ENCODE measurements at places on chromosomes 7 and 10. TPM values are rescaled to one million over a fixed set of nuclear protein-coding genes. Genes with fewer than 3 reads are reported as not detected.

The OGDHL gene
- total RNA-seq = 3.0 TPM

The TIMM23B gene
- 8.4 TPM for total RNA-seq

The CPA4 gene
- 723 TPM for total RNA-seq

DNA sequence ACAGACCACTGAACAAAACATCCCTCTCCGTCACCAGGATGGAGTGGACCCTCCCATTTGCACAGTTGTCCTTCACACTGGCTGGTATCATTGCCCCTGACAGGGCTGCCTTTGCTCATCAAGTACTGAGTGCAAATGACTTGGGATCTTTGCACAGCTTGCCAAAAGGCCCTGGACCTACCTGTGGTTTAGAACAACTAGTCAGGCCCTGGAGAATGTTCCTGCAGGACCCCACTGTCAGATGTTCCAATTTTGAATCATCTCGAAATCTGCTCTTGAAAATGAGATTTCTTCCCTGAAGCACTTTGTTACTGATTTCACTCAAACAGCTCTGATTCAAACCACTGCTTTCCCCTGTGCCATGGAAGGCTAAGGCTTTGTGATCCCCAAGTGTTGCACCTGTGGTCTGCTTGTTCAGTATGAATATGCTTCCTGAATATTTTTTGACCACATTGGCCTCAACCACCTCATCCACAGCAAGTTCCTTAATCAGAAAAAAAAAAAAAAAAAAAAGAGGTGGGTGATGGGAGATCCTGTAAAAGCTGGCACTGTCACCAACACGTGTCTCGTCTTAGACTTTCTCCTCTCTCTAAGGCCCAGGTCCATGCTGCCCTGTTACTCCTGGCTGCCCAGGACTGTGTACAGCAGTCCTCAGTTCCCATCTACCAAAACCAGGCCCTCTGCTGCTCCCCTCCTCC is 2.7 kb upstream of the AOAH start:
- peak; percentile 12 for DNase-seq

GRCh38 chr7:29563590-29564495 is at the start of gene PRR15:
TSS of gene PRR15 (plus strand) at chr7:29563835. CDS start at chr7:29566330, 2,495 bp downstream.
- peak; percentile 43 for DNase-seq

DNA sequence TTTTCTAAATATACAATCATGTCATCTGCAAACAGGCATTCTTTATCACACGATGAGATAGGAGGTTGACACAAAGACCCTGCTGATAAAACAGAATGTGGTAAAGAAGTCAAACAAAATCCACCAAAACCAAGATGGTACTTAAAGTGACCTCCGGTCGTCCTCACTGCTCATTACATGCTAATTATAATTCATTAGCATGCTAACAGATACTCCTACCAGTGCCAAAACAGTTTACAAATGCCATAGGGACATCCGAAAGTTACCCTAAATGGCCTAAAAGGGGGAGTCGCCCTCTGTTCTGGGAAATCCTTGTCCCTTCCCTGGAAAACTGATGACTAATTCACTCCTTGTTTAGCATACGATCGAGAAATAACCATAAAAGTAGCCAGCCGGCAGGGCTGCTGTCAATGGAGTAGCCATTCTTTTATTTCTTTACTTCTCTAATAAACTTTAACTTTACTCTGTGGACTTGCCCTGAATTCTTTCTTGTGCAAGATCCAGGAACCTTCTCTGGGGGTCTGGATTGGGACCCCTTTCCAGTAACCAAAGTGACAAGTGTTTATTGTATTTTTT is 126.6 kb downstream of the CCDC71L start:
- DNase-seq = peak; percentile 58

DNA sequence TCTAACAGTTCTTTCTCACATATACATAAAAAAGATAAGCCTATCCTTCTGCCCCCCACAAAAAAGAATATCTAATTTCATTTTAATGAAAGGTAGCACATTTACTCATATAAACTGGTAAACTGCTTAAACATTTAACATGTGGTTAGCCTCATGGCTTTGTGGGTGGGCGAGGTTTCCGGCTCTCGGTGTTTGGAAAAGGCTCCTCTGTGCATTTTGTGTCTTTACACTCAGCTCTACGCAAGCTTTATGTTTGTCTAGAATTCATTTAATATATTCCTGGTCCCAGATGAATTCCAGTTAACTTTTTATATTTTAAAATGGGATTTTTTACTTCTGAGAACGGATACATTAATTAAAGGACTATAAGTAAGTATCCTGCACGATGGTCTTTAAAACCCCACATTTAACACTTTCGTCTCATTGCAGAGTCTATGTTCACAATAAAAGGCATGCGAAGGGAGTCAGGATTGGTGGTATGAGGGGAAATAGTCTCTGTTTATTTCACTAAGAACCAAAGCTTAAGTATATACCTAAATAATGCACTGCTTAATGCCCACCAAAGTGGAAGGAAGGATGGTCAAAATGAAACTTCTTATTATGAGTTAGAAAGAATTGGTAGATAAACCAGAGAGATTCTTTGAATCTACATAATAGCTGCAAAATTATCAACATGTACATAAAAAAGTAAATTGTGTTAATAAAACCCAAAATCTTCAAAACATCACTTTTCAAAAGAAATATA is 197.2 kb downstream of the CRPPA start:
- DNase-seq = no peak
